ENCODE measurements at places on chromosomes 16 and 17.

DNA sequence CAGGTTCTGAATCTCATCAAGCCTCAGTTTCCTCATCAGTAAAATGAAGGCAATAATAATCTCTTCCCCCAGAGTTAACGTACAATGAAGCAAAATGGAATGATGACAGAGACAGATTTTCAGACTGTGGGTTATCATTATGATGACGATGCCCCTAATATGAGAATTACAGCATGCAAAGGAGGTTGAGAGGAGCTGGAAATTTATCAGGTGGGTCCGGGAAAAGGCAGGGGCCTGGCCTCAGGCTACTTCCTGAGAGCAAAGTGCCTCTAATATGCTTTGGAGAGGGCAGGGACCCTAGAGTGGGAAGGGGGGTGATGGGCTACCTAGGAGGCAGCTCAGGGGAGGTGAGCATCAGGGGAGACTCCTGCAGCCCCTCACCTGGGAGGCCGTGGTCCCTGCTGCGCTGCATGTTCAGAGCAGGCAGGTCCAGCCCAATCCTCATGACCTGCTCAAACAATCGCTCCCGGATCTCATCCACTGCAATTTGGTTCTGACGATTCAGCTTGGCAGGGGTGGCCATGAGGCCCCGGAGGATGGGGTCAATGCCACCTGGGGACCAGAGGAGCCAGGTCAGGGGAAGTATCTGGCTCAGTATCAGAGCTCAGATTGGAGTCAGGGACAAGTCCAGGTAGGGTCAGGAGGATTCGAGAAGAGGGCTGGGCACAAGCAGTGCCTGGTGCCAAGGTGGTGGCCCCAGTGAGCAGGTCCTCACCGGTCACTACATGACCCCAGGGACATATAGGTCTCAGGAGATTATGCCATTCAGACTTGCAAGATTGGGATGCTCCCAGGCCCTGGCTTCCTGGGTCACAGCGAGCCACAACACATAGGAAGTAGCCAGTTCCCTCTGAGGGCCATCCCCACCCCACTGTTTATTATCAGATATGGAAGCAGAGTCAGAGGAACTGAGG lies 8.1 kb downstream of the MPO start:
- DNase-seq, result no peak

DNA sequence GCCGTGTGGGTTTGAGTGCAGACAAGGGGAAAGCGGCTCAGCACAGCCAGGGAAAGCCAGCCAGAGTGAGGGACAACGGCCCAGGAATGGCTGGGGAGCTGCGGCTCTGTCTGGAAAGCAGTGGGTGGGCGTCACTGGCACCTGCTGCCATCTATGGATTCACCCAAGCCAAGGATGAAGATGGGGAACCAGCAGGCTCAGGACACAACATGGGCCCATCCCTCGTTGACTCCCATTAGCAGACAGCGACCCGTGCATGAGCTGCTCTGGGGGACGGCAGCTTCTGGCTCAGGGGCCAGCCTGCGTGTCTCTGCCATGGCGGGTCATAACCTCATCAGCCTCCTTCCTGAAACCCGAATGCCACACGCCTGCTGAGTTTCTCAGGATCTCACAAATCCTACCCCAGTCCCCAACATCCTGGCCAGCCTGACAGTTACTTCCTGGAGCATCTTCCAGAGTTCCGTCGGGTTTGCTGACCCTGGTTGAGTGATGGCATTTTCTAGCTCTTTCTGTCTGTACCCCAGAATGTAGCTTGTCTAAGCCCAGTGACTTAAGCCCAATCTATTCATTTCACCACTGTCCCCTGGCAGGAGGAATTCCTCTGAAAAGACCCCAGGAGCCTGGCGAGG lies 50.7 kb downstream of the SLC7A5 start:
- DNase-seq, result no peak

- no peak for DNase-seq
Measured at GRCh38 chr17:42193216-42193968, 902 bp downstream of the GHDC start.

DNA sequence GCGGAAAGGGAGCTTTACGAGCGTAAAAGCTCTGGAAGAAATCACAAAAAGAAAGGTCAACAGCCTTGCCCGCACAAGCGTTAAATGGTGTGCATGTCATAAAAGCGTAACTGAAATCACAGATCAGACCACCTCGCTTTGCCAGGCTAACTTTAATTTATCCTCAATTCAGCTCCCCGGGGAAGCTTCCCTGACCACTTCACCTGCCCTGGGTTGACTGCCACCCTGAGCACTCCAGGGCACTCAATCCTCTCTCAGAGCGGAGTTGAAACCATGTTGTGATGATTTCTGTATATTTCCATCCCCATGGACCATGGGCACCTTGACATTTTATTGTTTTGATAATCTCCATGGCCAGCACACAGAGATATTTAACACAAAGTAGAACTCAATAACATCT lies 16.1 kb upstream of the NAGS start:
- DNase-seq, result no peak

DNA sequence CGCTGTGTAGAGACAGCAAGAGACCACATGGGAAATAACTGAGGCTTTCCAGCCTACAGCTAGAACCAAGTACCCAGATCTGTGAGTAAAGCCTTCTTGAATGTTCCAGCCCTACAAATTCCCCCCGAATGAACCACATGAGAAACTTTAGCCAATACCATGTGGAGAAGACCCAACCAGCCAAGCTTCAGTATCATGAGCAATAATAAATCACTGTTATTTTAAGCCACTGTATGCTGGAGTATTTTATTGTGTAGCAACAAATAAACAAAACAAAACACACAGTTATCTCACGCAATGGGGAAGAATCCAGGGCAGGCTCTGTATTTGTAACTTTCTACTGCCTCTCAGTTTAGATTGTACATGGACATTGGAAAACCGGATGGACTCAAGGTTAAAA lies 426.2 kb downstream of the CDH11 start:
- DNase-seq, result no peak

DNA sequence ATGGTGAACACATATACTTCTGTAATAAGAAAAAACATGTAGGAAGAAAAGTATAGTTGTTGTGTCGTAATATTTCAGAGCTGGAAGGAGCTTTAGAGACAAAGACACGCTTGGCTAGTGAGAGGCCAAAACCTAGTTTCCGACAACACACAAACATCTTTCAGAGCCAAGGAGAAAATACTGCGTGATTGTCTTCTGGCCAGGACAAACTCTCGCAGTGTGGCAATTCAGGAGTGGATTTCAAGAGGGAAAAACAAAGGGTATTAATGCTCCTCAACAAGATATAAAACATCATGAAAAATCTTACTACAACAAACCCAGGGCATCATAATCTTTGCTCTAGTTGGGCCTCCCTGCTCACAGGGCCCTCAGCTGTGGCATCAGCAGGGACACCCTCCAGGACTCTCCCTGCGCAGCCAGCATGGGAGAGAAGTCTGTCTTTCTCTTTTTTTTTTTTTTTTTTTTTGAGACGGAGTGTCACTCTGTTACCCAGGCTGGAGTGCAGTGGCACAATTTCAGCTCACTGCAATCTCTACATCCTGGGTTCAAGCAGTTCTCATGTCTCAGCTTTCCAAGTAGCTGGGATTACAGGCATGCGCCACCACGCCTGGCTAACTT lies 66.4 kb downstream of the CYB5B start:
- DNase-seq, result no peak

- DNase-seq, result no peak
Measured at GRCh38 chr17:47925678-47925988, 15.7 kb upstream of the PNPO start.

GRCh38 chr17:41676058-41676419 lies 12.6 kb upstream of the EIF1 start:
- DNase-seq, result no peak

DNA sequence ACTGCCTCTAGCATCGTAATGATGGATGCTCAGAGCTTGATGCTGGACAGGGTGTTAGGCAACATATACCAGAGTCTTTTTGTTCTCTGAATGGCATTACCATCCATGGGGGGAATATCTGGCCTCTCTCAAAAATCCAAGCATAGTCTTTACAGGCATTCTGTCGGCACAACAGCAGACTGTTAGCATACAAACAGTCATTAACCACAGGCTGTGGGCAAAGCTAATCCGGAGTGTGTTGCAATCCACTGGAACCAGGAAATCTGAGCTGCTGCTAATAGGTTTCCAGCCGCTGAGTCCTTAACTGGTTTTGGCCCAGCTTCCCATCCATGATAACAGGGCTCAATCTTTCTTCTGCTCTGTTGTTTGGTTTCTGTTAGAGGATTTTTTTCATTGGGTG lies 371.9 kb downstream of the HS3ST3B1 start:
- no peak for DNase-seq

DNA sequence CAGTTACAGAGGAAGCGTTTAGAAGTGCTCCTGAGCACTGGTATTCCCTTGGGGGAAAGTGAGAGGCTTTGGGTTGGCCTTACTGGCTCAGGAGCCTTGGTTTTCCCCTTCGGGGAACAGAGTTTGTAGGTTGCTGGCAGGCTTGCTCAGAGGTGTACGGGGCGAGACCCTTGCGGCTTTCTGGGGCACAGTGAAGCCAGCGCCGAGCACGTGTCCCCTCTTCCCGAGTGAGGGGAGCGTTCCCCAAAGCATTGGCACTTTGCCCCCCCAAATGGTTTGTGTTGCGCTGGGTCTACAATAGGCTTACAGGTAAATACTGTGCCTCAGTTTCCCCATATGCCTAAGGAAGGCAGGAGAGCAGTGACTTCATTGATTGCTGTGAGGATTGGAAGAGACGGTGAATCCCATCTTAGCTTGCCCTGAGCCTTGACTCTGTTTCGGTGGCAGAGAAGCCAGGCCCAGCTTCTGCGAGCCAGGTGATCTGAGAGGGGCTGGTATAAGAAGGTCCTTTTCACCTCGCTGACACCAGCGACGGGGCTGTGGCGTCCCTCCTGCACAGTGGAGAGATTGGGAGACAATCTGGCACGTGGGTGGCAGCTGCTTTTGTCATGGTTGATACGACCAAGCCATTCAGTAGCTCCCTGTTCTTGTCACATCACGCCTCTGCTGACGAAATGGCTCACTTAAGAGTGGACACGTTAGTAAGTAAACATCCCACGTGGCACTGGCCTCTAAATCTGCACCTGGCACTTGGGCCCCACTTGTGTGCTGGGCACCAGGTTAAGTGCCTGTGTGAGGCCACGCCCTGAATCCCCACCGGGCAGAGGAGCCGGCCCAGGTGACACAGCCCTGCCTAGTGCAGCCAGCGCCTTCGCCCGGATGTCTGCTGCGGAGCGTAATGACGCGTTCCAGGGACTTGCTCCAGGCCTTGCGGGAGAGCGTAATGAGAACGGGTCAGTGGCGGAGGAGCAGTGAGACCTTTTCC lies 55.0 kb downstream of the MEAK7 start:
- no peak for DNase-seq

GRCh38 chr16:51287121-51287755 lies 136.2 kb upstream of the SALL1 start:
- DNase-seq, result no peak

DNA sequence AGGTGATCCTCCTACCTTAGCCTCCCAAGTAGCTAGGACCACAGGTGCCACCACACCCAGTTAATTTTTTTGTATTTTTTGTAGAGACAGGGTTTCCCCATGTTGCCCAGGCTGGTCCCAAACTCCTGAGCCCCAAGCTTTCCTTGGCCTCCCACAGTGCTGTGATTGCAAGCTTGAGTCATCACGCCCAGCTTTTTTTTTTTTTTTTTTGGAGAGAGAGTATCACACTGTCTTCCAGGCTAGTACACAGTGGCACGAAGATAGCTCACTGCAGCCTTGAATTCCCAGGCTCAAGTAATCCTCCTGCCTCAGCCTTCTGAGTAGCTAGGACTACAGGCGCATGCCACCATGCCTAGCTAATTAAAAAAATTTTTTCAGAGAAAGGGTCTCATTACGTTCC lies 27.2 kb downstream of the HEATR9 start:
- no peak for DNase-seq

- peak; percentile 42 for DNase-seq
Measured at GRCh38 chr16:2874912-2875362, 8.1 kb upstream of the FLYWCH2 start.

GRCh38 chr17:6380915-6381438 lies 53.9 kb downstream of the AIPL1 start:
- DNase-seq, result no peak

GRCh38 chr17:54269881-54270280 lies 447.2 kb downstream of the KIF2B start:
- no peak for DNase-seq

GRCh38 chr16:81415751-81416150 lies 28.9 kb upstream of the CMIP start:
- DNase-seq, result no peak

- no peak for DNase-seq
Measured at GRCh38 chr16:54932737-54933254, 2.1 kb downstream of the IRX5 start.

GRCh38 chr17:36736201-36737156 lies 135.1 kb downstream of the MRM1 start:
- DNase-seq, result no peak

GRCh38 chr16:364595-365491 lies 5.5 kb downstream of the MRPL28 start:
- no peak for DNase-seq

- DNase-seq, result no peak
Measured at GRCh38 chr17:32288615-32289014, 23.0 kb downstream of the RHBDL3 start.

DNA sequence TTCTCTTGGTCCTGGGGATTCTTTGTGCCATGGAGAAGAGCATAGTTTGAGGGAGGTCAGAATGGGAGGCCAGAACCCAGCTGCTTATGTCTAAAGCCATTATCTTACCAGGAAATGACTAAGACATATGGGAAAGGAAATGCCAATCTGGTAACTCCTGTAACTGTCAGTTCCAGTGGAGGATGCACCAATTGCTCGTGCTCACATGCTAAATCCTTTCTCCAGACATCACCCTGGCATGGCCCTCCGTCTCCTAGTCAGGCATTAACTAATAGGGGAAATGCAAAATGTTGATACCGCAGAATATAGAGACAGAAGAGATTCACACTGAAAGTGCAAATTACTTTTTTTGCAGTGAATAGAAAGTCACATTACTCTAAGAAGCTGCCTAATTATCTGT lies 255.6 kb upstream of the HSBP1 start:
- DNase-seq, result no peak

Measured in stimulated activated CD4-positive, alpha-beta T cell treated with anti-CD3 and anti-CD28 coated beads, Interleukin-1b, Interleukin-23, amount 100 ng/mL, for 1 hour (primary cell).